ENCODE measurements at places on chromosomes 16 and 17.

GRCh38 chr16:67677712-67678111 lies 11.1 kb downstream of the C16orf86 start:
- DNase-seq: no peak

- no peak for DNase-seq
Measured at GRCh38 chr17:50394711-50395110, 2.6 kb downstream of the LRRC59 start.

- DNase-seq: no peak
Measured at GRCh38 chr17:65848751-65849150, 287.3 kb upstream of the AXIN2 start.

DNA sequence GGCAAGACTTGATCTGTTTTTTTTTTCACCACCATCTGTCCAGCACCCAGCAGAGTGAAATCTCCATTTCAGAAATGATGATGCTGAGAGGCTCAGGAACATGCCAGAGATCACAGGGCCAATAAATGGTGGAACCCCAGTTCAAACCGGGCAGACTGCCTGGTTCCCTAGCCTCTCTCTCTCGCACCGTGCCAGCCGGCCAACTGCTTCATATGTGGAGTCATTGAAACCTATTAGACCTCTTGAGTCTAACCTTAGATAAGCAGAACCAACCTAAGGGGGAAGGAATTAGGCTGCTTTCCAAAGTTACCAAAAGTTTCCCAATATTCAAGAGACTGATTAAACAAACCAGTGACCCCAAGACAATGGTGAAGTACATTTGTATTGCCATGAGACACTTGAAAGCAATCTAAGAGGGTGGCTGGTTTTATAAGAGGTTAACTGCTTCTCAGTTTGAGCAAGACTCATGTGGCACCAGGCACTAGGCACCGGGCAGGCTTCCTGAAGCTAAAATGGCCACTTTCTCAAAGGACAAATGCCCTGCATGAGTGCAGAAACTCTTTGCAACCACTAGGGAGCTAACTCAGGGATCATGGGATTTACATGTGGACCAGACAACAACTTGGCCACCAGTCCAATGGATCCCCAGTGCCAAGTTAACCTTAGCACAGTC lies 18.4 kb downstream of the TOX3 start:
- no peak for DNase-seq

DNA sequence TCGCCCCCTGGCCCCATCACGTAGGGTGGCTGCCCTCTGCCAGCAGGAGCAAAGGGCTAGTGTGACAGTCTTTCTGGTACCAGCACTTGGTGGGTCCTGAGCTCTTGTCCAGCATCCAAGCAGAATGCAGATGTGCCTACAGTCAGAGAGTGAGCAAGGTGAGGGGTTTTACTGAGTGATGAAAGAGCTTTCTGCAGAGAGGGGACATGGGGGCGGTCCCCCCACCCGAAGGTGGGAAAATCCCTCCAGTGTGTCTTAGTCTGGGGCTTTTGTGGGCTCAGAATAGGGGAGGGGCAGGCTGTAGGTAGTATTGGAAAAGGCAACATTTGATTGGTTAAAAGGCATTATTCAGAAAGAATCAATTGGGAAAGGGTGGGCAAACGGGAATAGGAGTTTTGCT lies 152.3 kb downstream of the RPTOR start:
- DNase-seq: no peak

DNA sequence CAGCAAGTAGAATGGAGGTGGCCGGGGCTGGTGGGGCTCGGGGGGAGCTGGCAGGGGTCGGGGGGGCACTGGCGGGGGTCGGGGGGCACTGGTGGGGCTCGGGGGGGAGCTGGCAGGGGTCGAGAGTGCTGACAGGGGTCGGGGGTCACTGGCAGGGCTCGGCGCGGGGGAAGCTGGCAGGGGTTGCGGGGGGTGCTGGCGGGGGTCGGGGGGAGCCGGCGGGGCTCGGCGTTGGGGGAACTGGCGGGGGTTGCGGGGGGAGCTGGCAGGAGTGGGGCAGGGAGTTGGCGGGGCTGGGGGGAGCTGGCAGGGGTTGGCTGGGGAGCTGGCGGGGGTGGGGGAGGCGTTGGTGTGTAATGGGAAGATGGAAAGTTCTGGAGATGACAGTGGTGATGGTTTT lies 25.1 kb downstream of the CCDC57 start:
- DNase-seq: no peak

GRCh38 chr16:635573-636205 lies 416 bp downstream of the METTL26 start:
- no peak for DNase-seq

GRCh38 chr17:65261152-65261551 lies 124.0 kb downstream of the RGS9 start:
- DNase-seq: no peak

DNA sequence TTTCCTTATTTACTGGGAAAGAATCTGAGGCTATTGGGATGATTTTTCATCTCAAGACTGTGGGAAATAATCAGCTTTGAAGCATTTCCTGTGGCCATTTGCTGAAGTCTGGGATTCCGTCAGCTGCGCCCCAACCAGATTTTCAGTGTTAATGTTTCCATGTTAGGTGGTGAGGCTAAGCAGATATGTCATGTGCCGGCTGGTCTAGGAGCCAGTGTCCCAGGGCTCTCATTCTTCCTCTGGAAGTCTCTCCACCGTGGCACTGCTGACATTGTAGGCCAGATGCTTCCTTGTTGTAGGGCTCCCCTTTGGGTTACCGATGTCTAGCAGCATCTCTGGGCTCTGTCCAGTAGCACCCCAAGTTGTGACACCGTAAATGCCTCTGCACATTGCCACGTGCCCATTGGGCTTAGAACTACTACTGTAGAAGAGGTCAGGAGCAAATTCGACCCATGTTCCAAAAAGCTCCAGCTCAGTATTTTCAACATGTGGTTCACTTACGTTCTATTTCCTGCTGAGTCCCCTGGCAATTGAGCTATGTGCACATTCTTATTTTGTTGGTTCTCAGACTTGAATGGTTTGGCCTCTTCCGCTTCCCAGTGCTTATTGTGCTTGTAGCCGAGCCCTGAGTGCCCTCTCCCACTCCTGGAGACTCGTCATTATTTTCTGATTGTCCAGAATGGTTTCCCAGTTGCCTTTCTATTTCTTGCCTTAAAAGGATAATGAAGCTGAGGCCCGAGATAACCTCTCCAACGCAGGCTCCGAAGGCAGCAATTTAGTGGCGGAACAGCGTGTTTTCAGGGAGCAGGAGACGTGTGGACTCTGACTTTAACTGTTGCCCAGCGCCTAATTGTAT lies 82.2 kb downstream of the SPECC1 start:
- peak; percentile 65 for DNase-seq

GRCh38 chr17:78708510-78708973 lies 73.5 kb downstream of the CYTH1 start:
- DNase-seq: peak; percentile 86

DNA sequence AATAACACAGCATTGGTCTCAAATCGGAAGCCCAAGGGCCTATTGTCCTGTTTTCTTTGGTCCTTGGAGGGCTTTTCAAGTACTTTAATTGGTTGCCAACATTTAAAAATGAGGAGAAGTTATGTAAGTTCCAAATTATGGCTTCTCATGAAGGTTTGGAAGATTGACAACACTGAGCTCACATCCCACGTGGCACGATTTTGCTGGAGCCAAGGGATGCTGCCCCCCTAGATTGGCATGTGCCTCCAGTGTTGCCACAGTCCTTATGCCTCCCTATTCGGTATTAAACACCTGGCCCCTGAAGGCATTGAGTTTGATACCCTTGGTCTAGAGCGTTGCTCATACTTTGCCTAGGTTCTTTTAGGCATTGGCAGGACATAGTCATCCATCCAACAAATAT lies 108.0 kb downstream of the ZNF18 start:
- DNase-seq: no peak

- DNase-seq: no peak
Measured at GRCh38 chr17:70558821-70559220, 389.5 kb downstream of the KCNJ2 start.

- DNase-seq: no peak
Measured at GRCh38 chr16:24983561-24983960, 31.6 kb downstream of the ARHGAP17 start.

DNA sequence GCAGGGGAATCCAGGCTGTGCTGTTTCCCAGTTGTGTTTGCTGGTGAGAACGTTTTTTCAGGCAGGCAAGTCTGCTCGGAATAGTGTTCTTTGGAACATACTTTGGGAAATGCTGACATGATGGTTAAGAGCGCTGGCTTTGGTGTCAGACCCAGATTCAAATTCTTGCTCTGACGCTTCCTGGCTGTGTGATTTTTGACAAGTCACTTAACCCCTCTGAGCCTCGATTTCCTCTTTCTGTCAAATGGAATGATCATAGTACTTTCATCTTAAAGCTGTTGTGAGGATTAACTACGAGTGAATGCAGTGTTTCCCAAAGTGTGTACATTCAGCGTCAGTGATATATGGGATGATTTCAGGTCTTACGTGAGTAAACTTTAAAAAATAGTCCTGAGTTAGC lies 4.8 kb downstream of the FBRS start:
- no peak for DNase-seq

DNA sequence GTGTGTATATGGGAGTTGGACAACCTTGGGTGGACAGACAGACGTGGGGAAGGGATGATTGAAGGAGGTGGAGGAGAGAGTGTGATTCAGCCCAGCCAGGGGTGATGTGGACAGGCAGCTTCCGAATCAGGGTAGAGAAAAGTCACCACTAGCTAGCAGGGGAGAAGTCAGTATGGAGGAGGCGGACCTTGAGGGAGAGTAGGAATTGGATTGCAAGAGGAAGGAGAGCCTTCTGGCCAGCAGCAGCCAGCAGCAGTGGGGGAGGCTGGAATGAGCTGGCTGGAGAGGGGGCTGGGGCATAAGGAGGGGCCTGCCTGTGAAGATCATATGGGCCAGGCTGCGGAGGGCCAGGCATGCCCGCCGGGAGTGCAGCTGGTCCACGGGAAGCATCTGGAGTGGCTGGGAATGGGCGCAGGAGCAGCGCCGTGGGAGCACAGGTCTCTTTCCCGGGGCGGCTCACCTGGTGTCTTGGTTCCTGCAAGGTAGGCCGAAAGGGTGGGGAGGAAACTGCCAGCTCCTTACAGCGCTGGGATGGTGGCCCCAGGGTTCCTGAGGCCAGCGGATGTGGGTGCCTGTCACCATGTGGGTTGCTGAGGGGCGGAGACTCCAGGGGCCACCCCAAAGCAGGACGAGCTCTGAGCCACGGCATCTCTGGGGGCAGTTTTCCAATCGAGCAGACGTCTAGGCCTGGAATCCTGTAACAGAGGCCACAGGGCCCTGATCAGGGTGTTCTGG lies 235.3 kb downstream of the SEC14L1 start:
- DNase-seq: peak; percentile 62

DNA sequence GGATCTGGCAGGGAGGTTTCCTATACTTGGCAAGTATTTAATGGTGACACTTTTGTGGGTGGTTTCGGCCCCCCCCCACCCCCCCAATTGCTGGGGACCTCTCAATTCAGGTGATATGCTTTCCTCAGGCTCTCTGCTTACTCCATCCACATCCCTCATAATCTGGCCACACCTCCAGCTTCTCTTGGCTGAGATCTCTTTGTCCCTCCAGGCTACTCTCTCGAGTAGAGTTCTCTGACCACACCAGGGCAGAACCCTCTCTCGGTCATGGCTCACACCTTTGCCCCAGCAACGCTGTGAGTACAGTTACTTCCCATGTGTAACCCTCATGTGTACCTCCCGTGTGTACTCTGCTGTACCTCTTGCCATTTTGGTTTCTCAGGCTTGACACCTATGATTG lies 34.1 kb upstream of the SRSF1 start:
- no peak for DNase-seq

DNA sequence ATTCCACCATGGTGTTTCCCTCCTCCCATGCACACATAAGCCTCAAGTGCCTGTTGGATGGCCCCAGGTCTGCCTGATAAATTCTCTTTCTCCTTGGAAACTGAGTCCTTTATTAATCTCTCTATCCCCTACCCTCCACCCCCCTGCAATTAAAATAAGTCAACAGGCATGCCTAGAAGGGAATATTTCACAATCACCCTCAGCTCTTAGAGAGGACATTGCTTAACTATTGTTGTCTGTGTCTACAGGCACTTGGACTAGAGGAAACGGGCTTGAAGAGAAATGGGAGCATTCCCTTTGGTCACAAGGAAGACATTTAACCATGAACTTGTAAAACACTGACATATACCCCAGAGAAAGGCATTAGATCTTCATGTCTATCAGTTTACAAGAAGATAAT lies 39.5 kb downstream of the RCVRN start:
- DNase-seq: no peak

GRCh38 chr17:63917646-63918045 lies 993 bp downstream of the GH1 start:
- DNase-seq: no peak

DNA sequence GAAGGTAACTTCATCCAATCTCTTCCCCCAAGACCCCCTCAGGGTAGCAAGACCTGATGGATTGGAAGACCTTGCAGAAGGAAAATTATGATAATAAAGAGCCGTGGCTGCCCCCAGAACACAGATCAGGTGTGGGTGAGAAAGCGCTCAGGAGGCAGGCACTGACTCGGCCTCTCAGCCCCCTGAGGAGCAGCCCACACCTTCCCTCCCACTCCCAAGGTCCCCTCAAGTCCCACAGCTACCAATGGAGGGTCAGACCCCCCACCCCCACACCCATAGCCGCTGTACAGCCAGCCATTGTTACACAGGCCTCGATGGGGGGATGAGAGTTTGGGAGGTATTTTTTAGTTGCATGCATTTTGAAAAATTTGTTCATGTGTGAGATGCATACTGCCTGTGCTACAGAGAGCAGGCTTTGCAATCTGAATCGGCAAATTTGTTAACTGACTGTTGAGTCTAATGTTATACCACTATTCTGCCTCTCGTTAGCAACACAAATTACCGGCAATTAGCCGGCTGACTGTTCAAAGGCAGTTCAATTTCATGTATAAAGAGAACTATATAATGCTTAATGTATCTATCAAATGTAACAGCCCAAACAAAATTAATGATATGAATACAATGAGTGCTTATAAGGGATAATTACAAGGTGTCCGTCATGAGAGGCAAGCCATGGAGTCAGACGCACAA lies 211.7 kb downstream of the C16orf78 start:
- no peak for DNase-seq

DNA sequence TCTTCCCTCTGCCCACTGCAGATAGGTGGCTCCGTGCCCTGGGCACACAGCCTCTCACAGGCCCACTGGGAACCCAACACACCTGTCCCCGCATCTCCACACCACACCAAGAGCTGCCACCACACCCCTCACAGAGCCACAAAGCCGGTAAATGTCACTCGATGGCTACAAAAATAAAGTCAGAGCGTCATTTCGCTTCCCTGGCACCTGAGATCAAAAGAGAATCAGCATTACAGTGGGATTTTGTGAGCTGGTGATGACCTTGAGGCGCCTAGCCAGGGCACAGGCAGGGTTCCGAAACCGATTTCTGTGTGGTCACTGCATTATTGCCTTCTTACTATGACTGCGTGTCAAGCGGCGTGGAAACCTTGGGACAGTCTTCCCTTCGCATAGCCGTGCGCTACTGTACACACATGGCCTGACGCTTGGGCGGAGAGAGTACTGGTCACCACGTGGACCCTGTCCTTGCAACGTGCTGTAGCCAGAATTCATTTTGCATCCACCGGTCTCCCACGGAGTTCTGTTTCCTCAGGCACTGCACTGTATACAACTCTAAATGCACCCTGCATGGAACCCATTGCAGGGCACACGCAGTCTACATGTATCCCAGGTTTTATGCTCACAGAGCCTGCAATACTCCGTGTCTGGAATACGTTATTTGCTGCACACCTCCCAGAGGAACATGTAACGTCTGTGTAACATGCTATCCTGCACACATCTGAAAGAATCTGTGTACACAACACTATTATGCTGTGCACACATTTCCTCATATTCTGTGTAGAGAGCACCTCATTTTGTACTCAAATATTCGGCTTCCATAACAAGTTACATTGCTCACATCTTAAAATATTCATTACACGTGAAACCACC lies 5.8 kb upstream of the FOXF1 start:
- DNase-seq: no peak

GRCh38 chr17:50155115-50155819 lies 4.8 kb upstream of the PPP1R9B start:
- no peak for DNase-seq
